ENCODE measurements at places on chromosomes 11 and 22.

DNA sequence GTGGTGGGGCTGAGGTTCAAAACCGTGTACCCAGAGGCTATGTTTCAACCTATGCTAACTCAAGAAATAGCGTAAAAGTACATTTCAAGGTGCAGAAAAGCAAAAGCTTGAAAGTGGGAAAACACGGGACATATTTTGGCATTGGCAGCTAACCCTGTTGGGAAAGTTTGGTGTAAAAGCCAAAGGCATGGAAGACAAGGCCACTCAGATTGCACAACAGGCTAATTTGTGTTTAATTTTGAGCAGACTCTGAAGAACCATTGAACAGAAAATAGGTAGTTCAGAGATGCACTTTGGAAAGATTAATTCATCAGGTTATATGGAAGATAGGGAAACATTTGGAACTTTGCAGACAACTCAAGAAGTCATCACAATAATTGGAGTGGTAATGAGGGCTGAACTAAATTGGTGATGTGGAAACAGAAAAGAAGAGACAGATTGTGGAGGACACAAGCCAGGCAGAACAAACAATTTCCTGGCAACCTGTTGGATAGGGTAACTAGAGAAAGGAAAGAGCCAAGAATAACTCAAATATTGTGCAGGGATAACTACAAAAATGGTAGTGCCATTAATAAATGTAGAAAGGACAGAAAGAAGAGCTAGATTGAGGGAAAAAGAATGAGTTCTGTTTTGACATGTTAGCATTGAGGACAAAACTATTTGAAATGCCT lies 140.5 kb upstream of the PGR start:
- DNase-seq, result no peak

DNA sequence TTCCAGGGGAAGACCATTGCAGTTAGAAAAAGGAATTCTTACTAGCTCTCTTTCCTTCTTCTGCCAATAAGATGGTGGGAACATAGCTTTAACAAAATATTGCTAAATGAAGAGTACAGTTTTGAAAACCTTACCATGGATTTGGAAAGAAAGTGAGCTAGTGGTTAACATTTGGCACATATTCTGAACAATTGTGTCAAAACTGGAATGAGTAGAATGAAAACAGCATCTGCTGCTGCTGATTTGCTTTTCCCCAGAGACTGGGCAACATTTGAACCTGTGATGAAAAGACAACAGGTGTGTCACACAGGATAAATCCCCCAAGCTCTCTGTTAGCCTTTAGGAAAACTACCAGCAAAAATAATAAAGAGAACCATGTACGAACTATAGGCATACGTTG lies 761.4 kb downstream of the KCNA4 start:
- DNase-seq, result no peak

- DNase-seq, result no peak
Measured at GRCh38 chr11:69367211-69367964, 73.4 kb downstream of the MYEOV start.

DNA sequence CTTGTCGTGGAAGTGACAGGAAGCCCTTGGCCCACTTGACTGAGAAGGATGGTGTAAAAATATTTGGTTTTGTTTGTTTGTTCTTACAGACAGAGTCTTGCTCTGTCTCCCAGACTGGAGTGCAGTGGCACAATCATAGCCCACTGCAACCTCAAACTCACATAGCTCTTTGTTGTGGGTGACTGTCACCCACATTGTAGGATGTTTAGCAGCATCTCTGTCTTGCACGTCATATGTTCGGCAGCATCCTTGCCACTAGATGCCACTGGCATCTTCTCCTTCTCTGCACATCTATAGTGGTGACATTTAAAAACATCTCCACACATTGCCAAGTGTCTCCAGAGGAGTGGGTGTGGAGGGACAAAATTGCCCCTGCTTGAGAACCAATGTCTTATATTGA lies 56.8 kb downstream of the PRR5L start:
- no peak for DNase-seq

DNA sequence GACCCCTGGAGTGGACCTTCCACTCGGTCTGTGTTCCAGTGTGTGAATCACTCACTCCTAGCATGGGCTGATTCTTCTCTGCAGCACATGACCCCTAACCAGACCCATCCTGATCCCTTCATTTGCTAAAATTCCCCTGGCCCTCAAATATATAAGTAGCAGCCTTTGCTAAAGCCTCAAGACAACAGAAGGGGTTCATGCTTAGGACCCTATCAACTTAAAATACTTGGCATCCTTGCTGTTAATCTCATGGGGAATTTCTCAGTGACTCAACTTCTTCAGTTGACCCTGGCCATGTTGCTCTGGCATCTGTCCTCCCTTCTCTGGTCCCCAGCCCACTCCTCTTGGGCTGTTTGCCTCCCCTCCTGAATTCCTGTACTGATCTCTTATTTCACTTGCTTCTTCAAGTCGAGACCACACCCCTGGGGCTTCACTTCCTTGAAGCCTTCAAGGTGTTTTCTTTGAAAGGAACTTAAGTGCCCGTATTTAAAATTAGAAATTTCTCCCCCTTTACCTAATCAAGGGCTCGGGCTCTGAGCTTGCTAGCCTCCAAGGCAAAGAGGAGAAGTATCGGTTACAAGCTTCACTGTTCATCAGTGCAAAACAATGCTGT lies 23.6 kb downstream of the NNMT start:
- DNase-seq, result no peak

DNA sequence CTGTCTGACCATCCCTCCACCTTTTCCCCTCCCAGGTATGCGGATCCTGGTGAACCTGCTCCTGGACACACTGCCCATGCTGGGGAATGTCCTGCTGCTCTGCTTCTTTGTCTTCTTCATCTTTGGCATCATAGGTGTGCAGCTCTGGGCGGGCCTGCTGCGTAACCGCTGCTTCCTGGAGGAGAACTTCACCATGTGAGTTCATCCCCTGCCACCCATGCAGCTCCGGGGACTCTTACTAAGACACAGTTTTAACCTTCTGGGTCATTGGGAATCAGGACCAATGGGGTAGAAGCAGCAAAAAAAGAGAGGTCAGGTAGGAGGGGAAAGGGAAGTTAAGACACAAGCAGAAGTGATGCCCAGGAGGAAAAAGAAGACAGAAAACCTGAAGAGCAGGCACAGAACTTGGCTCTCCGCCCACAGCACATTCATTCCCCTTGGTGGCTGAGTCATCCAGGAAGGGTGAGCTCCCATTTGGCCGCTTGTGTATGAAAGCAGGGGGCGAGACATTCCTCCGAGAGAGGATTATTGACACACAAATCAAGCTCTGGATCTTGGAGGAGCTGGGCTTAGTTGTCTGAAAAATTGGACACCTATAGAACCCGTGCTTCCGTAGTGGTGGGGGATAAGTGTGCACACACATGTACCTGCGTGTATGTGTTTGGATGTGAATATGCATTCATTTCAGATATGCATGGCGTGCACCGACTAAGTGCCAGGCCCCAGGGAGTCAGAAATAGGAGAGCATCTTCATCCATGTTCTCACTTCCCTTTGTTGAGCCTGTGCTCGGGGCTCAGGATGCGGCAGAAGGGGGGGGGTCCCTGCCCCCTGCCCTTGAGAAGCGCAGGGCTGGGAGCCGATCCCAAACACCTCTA lies 64.2 kb downstream of the CACNA1I start:
- no peak for DNase-seq

GRCh38 chr22:39266398-39267030 lies 21.7 kb upstream of the PDGFB start:
- DNase-seq, result no peak

DNA sequence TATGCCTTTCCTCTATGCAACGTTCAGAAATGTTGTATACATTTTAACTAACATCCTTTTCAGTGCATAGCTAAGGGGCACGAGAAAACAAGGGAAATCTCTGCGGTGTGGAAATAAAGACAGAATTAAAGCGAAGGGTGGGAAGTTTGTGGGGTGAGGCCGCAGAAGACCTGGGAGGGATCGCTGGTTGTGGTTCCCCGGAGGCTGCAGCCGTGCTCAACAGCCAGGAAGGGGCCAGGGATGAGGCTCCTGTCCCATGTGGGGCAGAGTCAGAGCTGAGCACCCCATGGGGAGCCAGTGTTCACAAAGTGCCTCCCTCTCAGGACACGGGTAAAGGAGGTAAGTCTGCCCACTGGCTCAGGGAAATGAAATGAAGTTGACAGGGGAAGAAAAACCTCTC lies 67.5 kb downstream of the MYEOV start:
- DNase-seq, result no peak

DNA sequence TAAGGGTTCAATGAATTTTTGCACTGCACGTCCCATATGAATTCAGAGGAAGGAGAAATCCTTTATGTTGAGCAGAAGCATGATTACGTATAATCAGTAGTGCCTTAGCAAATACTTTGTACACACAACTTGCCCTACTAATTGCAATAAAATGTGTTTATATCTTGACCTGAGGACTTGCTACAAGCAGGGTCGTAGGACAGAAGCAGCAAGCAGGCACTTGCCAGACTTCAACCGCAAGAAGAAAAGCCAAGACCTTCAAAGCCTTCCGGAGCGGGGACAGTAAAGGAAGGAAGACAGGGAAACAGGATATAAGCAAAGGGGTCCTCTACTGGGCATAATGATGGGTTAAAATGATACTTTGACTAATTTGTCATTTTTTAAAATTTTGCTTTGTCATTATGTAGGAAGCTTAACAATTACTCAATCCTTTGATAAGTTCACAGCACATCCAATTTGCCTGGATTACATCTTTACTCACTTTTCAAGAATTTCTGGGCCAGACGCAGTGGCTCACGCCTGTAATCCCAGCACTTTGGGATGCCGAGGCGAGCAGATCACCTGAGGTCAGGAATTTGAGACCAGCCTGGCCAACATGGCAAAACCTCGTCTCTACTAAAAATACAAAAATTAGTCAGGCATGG lies 23.2 kb upstream of the UBASH3B start:
- no peak for DNase-seq

- DNase-seq, result no peak
Measured at GRCh38 chr11:56764976-56765375, 16.5 kb upstream of the OR9G4 start.

DNA sequence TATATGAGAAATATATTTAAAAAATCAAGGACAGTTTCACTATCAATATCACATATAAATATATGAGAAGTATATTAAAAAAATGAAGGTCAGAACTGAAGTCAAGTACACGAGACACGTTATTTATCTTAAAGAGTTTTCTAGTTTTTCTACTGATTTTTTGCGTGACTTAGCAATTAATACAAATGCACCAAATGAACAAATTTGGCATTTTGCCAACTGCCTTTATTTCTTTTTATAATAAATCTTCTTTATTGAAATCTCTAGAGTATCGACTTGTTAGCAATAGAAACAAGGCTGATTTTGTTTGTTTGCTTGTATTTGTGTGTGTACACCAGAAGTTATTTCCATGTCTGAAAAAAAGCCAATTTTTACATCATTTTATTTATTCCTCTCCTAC lies 1684.7 kb upstream of the RAG2 start:
- no peak for DNase-seq

GRCh38 chr11:44709281-44709562 lies 17.5 kb upstream of the TSPAN18 start:
- DNase-seq, result no peak

- DNase-seq, result no peak
Measured at GRCh38 chr11:57269571-57270021, 32.5 kb upstream of the APLNR start.

- DNase-seq, result no peak
Measured at GRCh38 chr11:62560566-62561103, 13.1 kb downstream of the EEF1G start.

- no peak for DNase-seq
Measured at GRCh38 chr11:93574638-93575220, 31.5 kb upstream of the SMCO4 start.

DNA sequence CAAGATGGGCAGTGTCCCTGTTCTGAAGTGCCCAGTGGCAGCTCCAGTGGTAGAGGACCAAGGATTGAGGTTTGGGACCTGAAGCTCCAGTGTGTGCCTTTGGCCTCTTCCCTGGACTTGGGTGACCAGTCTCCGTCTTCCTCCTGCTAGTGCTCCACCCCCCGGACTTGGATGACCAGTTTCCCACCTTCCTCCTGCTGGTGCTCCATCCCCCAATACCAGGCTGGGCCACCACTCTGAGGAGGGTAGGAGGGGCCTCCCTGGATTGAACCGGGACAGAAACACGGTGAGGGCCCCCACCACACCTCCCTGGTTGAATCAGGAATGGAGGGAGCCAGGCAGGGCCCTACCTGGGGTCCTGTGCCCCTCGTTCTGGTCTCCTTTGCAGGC lies 10.9 kb upstream of the NEAT1 start:
- no peak for DNase-seq

GRCh38 chr22:17746916-17747315 lies 27.4 kb downstream of the BID start:
- DNase-seq, result no peak

DNA sequence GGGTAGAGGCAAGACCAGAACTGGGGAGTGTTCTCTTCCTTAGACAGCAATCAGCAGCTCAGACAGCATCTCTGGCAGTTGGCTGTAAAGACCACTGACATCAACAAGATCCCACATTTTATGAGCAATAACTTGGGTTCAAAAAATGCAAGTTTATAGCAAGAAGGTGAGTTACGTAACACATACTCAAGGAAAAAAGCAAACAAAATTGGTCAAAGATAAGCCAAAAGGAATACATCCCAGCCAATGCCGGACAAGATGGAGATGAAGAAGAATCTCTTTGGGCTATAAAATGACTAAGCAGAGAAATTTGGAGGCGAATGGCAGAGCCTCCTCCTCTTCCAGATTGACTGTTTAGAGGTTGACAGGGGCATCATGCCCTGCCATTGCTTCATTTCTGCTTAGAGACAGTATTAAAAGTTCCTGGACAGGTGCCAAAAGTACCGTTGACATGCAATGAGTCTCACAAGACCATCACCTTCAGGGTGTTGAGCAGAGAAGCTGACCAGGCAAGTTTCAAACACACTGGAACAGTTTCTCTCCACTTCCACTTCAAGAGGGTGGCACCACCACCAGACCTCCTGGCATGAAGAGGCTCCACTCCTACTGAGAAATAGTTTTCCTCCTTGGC lies 55.9 kb downstream of the ENDOD1 start:
- no peak for DNase-seq

DNA sequence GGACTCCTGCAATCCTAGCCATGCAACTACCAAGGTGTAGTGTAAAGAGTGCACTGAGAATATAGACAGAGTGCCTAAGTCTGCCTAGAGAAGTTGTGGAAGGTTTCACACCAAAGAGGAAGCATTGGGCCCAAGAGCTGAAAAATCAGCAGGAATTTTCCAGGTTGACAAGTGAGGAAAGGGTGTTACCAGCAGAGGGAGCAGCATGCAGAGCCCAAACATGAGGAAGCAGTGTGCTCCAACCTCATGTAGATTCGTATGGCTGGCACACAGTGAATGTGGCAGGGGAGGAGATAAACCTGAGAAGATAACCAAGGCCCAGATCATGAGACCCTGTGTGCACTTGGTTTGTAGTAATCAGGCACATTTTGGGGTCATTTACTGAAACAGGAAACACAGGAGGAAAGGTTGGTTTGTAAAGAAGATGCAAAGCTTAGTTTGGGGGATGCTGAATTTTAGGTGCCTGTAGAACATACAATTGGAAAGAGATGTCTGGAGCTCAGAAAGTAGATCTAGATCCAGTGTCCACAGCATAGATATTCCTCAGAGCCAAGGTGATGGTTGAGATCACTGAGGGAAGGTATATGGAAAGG lies 1.7 kb downstream of the HPX start:
- DNase-seq, result no peak
